ENCODE measurements at places on chromosomes 16 and 17.

GRCh38 chr16:31528523-31529107, 915 bp downstream of the AHSP start:
- DNase-seq: no peak

DNA sequence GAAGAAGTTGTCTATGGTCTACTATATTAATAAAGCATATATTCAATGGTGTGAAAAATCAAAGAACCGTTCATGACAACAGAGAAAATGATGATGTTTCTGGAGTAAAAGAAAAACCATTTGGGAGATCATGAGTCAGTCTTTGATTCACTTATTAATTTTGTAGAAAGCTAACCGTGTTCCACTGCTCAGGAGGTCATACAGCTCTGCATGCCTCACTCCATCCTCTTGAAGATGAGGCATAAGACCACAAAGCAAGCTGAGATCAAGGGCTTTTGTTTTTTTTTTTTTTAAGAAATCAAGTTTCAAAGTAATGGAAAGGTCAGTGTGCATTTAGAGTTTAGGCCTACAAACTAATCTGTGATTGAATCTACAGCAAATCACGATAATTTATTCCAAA, 206.4 kb downstream of the CEP112 start:
- DNase-seq: no peak

- DNase-seq: no peak
Observed at GRCh38 chr17:71753070-71753469, 367.8 kb upstream of the SOX9 start.

GRCh38 chr17:56629531-56630075, 36.1 kb downstream of the NOG start:
- DNase-seq: no peak

DNA sequence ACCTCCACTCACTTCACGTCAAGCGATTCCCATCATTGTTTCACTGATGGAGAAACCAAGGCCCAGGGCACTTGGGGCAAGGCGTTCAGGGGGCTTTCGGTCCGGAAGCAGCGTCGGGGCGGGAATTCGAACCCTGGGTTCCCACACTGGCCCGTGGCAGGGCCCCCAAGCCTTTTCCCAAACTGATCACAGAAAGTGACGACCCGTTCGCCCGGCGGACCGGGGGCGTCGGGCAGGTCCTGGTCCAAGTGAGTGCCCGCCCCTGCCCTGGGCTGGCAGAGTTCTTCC, 856 bp upstream of the MON1B start:
- no peak for DNase-seq

GRCh38 chr16:62386411-62386810, 350.2 kb upstream of the CDH8 start:
- no peak for DNase-seq

- no peak for DNase-seq
Observed at GRCh38 chr17:28528327-28529012, 22.3 kb downstream of the FOXN1 start.

DNA sequence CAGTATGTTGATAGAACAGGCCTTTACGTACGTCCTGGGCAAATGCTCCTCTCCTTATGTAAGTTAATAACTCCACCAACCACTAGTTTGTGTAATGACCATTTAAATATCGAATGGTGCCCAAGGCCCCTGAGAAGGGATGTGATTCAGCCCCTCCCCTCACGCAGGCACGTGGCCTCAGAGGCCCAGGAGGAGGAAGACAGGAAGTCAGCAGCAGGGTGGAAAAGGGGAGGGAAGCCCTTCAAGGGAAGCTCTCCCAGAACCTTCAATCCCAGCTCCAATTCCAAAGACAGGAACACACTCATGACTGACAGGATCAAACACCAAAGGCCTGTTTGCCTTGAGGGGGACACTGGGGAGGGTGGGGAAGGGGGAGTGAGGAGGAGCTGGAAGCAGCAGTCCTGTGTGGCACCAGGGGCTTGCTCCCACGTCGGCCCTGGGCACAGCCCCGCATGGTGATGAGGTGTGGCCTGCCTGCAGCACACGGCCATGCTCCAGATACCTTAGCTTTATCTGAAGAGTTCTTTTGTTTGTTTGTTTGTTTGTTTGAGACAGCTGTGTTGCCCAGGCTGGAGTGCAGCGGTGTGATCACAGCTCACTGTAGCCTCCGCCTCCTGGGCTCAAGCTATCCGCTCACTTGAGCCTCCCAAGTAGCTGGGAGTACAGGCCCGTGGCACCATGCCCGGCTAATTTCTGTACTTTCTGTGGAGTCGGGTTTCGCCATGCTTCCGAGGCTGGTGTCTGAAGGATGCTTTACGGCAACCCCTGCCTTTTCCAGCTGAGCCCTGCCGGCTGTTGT, 105.0 kb downstream of the ZNF778 start:
- DNase-seq: no peak

DNA sequence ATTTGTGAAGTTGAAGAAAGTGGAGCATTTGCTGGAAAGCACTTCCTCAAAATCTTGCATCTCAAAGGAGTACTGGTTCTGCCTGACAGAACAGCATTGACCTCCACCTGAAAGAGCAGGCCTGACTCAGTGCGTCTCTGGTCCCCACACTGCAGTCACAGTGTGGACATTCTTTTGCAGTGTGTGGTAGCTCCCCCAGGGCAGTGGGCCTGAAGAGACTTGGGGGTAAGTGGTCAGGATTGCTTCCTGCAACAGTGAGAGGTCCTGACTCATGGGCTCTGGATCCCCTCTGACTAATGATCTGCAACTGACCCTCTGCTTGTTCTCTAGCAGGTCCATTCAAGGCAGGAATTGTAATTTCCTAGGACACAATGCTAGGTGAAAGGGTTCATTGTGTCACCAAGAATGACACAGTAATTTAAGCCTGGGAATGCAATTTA, 204.9 kb upstream of the KCNJ16 start:
- DNase-seq: no peak

DNA sequence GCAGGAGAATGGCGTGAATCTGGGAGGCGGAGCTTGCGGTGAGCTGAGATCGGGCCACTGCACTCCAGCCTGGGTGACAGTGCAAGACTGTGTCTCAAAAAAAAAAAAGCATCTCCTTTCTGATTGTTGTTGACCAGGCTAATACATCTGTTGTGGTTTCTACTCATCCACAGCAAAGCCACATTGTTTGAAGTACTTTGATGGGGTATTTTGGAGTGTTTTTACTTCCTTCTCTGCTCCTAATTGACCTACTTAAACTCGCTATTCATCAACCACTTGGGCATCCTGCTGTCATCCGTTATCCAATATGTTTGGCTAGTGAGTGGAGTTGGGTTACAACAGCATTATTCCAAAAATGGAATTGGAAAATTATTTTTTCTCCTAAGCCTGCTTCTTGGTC, 3.5 kb upstream of the CDC27 start:
- DNase-seq: no peak

DNA sequence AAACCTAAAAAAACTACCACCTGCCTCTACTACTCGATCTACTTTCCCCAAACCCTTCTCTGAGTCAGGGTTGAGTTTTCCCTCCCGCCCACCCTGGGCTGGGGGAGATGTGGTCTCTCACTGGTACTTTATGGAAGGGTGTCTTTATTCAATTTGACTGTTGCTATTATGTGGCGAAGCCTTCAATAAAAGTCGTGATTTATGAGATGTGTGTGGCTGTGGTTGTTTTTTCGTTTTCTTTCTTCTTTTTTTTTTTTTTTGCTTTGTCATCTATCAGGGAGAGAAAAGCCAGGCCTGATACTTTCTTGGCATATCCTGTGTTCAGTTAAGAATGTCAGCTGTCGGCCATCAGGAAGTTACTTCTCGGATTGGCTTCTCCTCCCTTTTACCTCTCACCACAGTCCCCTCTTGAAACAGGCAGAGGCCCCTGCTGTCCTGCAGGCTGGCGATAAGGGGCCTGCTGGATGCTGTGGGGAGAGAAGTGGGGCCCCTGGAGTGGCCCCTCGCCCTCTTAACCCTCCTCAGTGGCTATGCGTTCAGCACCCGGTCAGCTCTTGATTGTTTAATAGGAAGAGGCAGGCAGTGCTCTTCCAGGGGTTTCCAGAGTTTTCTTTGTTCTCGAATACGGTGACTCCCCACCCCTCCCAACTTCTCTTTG, 123.0 kb downstream of the MSI2 start:
- DNase-seq: no peak

GRCh38 chr16:58366247-58367031, 25.8 kb upstream of the GINS3 start:
- no peak for DNase-seq

GRCh38 chr17:62906881-62907280, 59.2 kb upstream of the TANC2 start:
- no peak for DNase-seq

GRCh38 chr17:64998436-64999190, 57.9 kb downstream of the GNA13 start:
- DNase-seq: no peak

DNA sequence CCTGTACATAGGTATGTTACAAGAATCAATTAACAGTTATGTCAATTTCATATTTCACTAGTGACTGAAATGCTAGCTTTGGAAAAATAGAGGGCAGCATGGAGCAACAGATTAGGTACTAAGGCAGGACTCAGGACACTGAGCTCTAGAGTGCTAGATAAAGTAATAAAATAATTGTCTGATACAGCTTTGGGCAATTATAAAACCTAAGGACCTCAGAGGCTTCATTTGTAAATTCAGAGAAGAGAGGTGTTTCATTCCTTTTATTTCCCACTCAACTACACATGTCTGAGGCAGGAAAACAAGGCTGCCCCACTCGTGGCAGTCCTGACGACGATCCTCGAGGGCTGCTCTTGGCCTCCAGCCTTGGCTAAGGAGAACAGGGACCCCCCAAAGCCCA, 81.5 kb downstream of the CA4 start:
- DNase-seq: no peak

DNA sequence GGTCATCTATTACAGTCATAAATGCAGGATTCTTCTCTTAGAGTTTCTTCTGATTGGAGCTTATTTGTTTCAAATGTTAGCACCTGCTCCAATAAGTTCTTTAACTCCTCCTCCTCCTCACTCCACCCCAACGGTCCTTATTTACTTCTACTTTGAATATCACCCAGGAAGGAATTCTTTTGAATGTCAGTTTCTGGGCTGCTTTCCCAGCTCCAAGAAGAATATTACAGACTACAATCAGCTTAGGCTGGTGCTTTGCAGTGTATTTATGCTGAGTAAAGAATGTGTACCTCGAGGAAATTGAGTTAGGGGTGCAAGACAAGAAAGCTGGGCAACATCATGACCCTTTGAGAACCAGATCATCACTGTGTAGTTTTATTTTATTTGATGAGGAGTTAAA, 30.8 kb downstream of the MAP3K3 start:
- DNase-seq: no peak

All from GM12891 (cell line).